ENCODE measurements at places on chromosomes 13 and 19.

GRCh38 chr19:30407068-30407709, 35.0 kb downstream of the ZNF536 start:
- DNase-seq = no peak

GRCh38 chr19:49492573-49493405, 3.4 kb upstream of the RPS11 start:
- DNase-seq = no peak

DNA sequence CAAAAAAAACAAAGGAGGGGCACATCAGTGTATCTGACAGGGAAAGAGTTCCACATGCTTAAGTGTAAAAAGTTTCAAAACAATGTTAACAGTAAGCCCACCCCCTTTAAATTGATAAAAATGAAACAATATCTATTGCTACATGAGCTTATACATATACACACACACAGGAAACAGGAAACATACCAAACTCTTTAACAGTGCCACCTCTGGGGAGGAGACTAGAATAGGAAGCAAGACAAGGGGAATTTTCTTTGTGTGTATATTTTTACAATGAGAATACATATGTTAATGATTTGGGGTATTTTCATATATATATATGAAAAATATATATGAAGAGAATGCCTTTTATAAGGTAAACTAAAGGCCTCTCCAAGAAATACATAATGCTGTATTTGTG, 44.7 kb downstream of the TPT1 start:
- no peak for DNase-seq

GRCh38 chr19:11887234-11887610, 360 bp upstream of the ZNF69 start:
- no peak for DNase-seq

- no peak for DNase-seq
These were observed 844.5 kb downstream of the DIAPH3 start for GRCh38 chr13:59319276-59319675.

- DNase-seq = no peak
These were observed 1.9 kb downstream of the BBC3 start for GRCh38 chr19:47228937-47229675.

- no peak for DNase-seq
These were observed 30.0 kb downstream of the CCNE1 start for GRCh38 chr19:29841559-29842367.

- no peak for DNase-seq
These were observed 14.3 kb downstream of the CCDC97 start for GRCh38 chr19:41324231-41324702.

- DNase-seq = no peak
These were observed 56.4 kb upstream of the STARD13 start for GRCh38 chr13:33341861-33342452.

GRCh38 chr19:45145270-45146189, 15.3 kb downstream of the NKPD1 start:
- DNase-seq = no peak

DNA sequence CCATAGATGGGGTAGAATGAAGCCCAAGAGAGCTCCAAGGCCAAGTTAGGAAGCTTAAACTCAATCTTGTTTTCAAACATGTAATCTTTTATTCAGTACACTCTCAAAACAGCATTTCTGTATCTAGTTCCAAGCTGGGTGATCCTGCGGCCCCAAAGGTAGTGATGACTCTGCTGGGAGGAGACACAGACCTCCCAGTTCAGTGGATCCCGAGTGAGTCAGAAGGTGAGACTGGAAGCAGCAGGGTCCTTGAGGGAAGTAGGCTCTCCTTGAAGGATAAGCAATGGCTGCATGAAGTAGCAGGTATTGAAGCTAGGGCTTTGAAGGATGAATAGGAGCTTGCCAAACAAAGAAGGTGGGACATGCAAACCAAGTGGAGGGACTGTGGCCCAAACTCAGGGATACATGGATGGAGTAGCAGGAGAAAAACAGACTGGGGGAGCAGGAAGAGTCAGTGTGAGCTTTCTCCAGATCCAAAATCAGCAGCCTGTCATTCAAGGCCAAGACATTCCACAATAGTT, 9.6 kb downstream of the TINCR start:
- DNase-seq = no peak

- DNase-seq = no peak
These were observed 2.5 kb downstream of the ZNF552 start for GRCh38 chr19:57812226-57812625.

DNA sequence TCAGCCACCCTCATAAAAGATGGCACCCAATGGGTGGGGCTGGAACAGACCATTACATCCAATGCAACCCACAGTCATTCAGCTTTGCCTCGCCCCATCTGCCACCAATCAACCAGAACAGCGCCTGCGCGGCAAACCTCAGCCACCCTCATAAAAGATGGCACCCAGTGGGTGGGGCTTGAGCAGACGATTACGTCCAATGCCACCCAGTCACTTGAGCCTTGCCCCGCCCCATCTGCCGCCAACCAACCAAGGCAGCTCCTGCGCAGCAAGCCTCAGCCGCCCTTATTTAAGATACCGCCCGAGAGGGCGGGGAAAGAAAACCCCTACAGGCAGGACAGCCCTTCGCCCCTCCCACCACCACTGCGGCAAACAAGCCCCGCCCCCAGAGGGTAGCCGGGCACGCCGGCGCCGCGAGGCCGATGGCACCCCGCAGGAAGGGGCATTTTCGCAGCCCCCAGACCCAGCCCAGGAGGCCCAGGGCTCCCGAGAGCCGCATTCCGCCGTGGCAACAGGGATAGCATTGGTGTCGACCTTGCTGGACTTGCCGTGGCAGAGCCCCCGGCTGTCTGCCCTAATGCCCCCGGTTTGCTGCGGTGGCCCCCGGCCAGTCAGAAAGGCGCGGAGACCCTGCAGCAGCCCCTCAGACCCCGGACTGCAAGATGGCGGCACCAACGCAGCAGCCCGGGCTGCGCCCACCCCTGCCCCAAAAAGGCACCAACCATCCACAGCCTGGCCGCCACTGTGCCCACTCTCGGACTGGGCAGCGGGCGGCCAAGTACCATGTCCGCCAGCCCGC, 675 bp downstream of the PEG3 start:
- no peak for DNase-seq

- no peak for DNase-seq
These were observed 523.1 kb downstream of the DCT start for GRCh38 chr13:93956426-93956825.

DNA sequence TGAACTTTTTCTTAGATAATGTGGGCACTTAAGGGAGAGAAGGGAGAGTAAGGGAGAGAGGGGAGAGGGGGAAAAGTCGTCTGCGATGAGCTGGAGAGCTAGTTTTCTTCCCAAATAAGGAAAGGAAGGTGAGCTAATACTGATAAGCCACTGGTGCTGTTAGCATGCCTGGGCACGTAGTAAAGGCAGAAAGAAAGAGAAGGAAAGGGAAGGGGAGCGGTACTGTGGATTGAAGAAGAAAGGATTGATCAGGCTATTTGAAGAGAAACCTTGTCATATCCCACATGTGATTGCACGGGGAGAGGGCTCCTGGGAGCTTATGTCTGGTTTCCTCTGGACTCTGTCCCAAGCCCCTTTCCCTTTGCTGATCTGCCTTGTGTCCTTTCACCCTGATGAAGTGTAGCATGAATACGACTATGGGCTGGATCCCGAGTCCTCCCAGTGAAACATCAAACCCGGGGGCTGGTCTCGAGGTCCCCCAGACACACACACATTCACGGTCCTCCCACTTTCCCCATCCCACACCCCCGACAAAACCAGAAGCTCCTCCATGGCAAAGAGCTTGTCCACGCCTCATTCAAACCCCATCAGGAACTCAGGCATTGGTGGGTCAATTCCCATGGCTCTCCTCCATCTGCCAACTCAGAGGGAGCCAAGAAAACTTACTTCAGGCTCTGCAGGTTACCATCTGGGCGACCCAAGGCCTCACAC, 30.6 kb downstream of the NLRP13 start:
- DNase-seq = no peak

DNA sequence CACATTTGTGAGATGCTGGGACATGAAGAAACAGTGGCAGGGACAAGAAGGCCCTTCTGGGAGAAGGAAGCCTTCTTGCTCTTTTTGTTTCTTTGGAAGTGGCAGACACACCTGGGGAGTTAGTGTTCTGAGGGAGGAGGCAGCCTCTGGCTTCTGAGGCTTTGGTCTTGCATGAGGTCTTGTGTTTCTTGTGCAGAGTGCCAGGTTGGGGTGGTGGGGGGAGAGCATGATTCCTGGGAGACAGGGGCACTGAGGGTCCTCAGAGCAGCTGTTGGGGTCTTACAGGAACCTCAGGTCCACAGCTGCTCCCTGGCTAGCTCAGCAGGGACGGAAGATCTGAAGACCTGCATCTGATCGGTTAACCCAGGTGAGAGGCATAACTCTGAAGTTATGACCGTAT, 167.5 kb upstream of the ZNF536 start:
- no peak for DNase-seq

DNA sequence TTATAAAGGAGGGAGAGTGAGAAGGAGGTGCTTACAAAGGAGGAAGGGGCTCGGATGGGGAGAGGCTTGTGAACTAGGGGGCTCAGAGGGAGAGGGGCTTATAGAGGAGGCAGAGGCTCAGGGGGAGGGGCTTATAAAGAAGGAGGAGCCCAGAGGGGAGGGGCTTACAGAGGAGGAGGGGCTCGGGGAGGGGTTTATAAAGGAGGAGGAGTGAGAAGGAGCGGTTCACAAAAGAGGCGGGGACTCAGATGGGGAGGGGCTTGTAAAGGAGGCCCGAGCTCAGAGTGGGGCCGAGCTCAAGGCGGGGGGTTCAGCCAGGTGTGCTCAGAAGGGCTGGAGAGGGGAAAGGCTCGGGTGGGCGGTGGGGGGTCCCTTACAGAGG, 500 bp downstream of the SMIM24 start:
- DNase-seq = no peak

GRCh38 chr19:50000038-50000840, 24.9 kb downstream of the VRK3 start:
- no peak for DNase-seq

DNA sequence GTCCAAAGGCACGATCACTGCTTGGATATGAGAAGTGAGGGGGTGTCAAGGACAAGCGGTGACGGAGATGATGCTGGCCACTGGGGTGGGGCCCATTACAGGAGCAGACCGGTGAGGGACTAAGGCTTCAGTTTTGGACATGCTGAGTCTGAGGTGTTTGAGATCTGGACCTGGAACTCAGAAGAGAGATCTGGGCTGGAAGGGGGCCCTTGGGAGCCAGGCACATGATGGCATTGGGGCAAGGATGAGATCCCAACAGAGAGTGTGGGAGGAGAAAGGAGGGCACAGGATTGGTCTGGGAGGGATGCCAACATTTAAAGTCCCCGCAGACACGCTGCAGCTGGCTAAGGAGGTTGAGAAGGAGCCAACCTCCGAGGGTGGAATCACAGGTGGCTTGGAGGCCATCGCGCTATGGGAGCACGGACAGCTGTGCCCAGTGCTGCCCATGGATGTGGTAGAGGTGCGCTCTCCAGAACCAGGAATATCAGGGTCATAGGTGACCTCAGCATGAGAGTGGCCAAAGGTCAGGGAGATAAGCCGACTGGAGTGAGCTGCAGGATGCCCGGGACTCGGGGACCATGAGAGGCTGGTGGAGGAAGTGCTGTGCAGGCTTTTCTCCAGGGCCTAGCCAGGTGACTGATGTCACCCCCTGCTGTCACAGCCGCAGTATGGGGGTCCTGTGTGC, 21.8 kb downstream of the DHRS12 start:
- DNase-seq = no peak

DNA sequence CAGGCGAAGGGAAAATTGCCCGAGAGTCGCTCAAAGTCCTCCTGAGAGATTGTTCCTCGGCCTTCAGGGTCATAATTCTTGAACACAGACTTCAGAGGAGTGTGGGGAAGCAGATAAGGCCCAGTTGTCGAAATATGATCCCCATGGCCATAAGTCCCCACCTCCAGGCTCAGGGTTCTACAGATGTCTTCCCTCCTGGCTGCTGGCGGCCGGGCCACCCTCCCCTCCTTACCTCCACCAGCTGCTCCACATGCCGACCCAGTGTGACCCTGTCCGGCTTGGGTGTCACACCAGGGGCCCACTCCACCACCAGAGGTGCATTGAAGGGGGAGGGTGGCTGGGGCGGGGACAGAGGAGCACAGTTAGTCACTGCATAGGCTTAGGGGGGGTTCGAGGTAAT, 10.1 kb downstream of the FAM98C start:
- no peak for DNase-seq

DNA sequence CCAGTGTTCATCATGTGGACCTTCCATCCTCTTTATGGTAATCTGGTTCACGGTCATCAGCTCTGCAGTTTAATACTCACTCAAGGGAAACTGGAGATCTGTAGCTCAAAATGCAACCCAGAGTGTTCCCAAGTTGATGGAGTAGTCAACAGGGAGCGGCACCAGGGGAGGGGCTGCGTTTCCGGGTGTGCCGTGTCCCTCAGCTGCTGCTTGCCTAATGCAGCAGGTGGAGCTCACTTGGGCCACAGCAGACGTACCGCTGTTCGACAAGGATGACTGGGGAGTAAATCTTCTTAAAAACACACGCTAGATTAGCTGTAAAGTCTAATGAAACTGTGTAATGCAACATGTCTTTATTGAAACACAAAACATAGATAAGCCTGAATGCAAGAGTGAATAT, 81.1 kb downstream of the TNFSF13B start:
- no peak for DNase-seq

DNA sequence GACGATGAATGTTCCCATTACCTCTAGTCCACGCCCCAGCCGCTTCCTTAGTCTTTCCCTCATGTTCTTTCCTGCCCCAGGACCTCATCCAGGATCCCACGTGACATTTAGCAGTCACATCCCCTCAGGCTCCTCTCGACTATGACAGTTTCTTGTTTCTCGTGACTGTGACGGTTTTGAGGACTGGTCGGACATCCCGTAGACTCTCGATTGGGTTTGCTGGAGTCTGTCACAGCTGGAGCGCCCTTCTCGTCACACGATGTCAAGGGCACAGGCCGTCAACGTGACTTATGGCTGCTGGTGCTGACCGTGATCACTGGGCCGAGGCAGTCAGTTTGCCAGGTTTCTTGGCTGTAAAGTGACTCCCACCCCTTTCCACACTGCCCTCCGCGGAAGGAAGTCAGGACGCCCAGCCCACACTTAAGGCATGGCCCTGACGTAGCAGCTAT, 22.8 kb downstream of the ELAVL1 start:
- DNase-seq = no peak

DNA sequence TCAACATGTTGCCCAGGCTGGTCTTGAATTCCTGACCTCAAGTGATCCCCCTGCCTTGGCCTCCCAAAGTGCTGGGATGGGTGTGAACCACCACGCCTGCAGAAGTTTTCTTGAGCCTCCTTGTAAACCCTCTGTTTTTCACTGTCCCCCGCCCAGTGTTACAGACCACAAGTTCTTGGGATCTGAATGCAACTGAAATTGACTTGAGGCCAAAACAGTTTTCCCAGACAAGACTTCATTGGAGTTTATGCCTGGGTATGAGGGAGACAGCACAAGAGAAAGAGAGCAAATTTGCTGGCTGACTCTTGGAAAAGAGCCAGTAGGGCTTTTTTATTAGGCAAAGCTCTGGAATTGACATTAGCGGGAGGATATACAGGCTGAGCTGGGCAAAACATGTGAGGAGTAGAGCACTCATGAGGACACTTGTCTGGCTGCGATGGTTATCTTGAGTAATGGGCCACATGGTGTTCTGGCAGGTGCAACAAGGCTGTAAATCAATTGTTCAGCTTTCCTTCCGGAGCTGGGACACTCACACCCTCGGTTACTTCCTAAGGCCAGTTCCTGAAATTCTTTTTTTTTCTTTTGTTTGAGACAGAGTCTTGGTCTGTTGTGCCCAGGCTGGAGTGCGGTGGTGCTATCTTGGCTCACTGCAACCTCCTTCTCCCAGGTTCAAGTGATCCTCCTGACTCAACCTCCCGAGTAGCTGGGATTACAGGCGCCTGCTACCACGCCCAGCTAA, 12.7 kb upstream of the HNRNPL start:
- no peak for DNase-seq

- DNase-seq = no peak
These were observed 886 bp downstream of the CRLF1 start for GRCh38 chr19:18605546-18606280.

- DNase-seq = no peak
These were observed 551.0 kb upstream of the NBEA start for GRCh38 chr13:34391076-34391475.
